ENCODE measurements at places on chromosomes 11 and 22.

GRCh38 chr11:10498022-10498400 lies 42.9 kb downstream of the AMPD3 start:
- no peak for DNase-seq

DNA sequence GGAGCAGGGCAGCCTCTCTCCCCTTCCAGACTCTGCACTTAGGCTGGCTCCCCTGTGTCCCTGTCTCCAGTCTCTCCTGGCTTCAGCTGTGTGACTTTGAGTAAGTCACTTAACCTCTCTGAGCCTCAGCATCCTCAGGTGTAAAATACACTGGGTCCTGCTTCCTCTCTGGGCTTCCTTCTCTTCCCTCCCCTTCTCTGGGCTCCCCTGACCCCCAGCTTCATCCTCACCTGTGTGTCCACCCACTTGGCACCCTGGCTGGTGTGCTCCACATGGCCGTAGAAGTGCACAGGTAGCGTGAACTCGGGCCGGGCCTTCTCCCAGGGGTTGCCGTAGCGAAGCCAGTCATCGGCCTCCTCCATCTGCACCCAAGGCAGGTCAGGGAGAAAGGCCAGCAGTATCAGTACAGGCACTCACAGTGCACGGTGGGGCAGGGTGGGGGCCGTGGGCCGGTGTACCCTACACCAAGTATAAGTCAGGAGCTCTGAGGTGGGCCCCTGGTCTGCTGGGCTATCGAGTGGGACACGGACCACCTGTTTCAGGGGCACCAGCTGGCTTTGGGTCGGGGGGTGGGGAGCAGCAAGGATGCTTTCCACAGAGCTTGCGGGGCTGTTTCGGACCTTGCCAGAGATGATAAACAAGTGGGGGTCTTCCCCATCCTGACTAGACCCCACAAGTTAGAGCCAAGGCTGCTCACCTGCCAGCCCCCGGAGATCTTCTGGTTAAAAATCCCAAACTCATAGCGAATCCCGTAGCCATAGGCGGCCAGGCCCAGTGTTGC lies 2.0 kb downstream of the PYGM start:
- DNase-seq, result no peak

- DNase-seq, result no peak
These were observed 62.6 kb downstream of the TBC1D22A start for GRCh38 chr22:46824980-46825544.

DNA sequence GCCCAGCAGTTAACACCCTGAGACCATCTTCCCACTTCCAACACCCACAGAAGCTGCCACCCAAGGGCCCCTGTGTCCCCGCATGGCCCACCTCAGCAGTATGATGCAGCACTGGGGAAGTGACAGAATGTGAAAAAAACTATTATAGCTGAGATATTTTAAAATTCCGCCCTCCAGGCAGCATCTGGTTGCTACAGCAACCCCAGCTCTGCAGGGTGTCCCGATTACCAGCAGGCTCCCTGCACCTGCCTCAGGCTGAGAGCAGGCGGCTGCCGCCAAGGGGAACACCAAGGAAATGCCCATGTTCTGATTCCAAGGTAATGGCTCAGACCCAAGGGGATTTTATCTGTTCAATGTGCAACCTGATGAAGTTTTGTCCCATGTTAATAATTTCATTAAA lies 10.5 kb upstream of the TMEM121B start:
- no peak for DNase-seq

GRCh38 chr22:30004694-30005093 lies 75.6 kb upstream of the HORMAD2 start:
- no peak for DNase-seq

GRCh38 chr11:26143566-26144290 lies 188.2 kb upstream of the ANO3 start:
- DNase-seq, result no peak

- no peak for DNase-seq
These were observed 116.3 kb upstream of the RCN1 start for GRCh38 chr11:31974366-31975136.

Measured in stimulated activated CD4-positive, alpha-beta T cell treated with anti-CD3 and anti-CD28 coated beads, Interleukin-4, amount 100 ng/mL, for 48 hours (primary cell).